ENCODE measurements at places on chromosomes 1 and 21.

DNA sequence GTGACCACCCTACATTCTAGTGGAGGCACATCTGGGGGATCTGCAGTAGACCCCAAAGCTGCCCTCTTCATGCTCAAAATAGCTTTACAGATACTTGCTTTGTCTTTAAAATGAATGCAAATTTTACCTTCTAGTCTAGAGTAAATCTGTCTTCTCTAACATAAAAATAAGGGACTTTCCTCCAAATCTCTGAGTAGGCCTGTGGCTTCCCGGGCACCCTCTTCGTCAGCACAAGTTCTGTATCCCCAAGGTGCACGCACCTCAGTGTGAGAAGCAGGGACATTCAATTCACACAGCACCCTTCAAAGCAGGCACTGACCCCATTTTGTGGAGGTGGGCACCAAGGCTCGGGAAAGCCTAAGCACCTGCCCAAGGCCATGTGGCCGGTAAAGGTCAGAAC, 19.0 kb downstream of the MEF2D start:
- no peak for DNase-seq

DNA sequence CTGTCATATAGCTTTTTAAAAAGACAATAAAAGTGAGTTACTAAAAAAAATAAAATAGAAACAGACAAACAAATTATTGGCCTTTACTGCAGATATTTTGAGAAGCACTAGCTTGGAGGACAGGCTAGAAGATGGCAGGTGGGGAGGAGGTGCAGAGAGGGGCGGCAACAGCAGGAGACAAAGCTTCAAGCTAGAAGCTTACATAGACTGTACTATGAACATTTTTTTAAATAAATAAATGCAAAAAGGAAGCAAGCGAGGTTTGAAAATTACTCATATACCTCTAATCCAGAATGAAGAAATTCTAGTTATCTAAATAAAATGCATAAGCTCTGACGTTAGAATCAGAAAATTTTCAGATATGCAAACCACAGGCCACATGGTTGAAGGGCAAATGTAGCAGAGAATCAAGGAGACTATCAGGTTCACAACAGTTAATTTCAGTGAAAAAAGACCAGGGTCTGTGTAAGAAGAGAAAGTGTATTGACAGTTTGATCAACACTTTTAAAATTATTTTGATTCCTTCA, 54.9 kb downstream of the NRIP1 start:
- DNase-seq, result no peak

DNA sequence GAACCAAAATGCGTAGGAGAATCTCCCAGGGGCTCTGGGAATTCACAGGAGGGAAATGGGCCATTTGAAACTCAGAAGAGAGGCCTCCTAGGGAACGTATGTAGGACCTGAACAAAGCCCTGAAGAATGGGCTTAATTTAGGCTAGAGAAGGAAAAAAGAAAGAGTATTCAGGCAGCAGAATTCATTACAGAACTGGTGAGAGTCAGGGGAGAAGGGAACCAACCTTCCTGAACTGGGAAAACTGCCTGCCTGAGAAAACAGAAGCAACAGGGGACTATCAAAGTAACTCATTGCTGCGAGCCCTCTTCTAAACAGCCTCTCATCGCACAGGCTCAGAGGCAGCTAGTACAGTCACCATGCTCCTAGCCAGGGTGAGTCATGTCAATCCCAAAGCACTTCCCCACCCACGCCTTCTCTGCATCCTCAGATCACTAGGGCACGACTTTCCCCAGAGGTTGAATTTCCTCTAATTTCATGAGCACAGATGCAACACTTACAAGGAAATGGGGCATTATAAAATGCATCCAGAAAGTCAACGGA, 98.1 kb downstream of the ADSS2 start:
- DNase-seq, result no peak

DNA sequence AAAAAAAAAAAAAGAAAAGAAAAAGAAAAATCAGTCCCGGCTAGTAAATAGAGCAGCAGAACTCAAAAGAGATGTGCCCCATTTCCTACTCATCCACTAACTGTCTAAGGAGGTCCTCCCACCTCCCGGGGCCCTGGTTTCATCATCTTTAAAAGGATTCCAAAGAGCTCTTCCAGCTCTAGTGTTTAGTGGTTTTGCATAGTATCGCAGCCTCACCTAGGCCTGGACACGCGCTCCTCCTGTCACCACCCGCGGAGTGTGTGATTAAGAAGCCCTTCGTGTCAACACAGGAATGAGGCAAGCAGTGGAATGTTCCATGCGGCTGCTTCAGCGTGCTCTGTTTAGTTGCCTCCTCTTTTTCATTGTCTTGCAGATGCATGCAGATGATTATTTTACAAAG, 49.0 kb downstream of the LBR start:
- no peak for DNase-seq

DNA sequence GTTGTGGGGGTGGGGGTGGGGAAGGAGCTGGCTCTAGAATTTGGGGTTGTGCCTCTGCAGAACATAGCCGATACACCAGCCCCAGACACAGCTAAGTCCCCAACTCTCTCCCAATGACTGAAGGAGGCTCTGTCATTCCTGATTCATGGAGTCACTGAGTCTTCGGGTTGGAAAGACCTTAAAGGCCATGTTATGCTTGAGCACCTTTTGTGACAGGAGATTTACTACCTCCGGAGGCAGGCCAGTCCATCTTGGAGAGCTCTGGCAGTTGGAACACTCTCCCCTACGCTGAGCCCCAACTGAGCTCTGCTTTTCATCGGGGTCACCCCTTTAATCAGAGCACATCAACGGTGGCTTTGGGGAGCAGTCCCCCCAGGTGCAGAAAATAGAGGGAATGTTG, 284.4 kb upstream of the GJB5 start:
- DNase-seq, result no peak

DNA sequence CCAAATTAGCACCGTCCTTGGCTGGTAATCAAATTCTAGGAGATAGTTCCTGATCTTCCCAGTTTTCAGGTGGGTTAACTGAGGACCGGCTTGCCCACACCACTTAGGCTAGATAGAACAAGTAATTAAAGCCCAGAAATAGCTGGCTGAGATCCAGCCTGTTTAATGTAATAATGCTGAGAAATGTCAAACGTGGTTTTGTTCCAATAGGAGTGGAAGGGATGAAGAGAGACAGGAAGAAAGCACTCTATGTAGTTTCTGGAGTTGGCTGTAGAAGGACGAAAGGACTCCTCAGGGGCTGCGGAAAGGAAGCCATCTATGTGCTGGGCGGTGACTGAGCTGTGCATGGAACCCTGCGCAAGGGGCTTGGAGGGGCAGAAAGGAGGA, 18.6 kb downstream of the NAV1 start:
- peak; percentile 26 for DNase-seq

DNA sequence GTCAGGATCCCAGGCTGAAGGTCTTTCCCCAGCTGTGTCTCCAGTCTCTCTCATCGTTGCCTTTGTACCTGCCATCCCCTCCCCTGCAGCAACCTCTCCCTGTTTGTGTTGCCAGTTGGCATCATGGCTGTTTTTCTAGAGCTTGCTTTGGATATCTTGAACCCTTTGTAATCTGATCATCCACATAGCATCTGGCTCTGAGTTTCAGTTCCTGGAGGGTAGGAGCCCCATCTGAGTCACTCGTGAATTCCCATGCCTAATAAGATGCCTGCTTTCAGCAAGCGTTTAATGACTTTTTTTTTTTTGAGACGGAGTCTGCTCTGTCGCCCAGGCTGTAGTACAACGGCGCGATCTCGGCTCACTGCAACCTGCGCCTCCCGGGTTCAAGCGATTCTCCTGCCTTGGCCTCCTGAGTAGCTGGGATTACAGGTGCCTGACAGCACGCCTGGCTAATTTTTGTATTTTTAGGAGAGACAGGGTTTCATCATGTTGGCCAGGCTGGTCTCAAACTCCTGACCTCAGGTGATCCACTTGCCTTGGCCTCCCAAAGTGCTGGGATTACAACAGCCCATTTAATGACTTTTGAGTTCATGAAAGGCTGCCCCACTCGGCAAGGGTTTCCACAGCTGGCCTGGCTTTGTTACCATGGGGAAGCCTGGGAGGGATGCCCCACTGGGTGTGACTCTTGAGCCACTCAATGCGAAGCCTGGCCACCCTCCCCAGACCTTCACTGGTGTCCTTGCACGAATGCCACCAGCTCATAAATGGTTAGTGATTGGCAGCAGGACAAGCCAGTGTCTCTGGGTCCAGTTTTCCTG, 11.9 kb downstream of the ALPL start:
- no peak for DNase-seq

DNA sequence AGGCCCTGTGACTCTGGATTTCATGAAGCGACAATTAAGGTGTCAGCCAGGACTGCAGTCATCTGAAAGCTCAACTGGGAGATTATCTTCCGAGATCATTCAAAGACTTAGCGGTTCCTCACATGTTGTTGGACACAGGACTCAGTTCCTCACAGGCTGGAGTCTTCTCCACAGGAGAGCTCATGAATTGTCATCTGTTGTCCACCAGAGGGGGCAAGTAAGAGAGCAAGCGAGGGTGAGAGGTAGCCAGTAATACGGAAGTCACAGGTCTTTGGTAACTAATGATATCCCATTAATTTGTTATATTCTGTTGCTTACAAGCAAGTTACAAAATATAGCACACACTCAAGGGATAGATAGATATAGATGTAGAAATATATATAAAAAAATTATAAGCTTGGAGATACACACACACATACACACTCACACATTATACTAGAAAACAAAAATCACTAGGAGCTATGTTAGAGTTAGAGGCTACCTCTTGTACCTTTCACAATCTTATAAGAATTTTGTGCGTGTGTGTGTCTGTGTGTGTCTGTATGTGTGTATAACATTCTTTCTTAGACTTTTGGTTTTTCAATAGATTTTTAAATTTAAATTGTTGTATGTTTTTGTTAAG, 1695.3 kb downstream of the BRINP3 start:
- no peak for DNase-seq

DNA sequence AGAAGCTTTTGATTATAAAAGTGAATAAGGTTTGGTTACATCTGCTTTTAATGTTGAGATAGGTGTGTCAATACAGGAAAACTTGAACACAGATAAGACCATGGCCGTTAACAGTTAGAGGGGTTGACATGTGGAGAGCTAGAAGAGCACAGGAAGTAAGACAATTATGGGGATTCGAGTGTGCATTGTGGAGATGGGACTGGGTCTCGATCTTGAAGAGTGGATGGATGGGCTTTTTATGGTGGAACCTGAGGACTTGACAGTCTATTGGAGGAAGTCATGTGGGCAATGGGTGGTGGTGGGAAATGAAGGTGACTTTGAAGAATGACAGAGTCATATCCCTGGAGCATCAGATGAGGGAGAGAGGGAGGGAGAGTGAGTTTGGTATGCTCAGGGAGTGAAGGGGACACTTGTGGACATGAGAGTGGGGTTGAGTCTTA, 12.1 kb downstream of the DYRK1A start:
- no peak for DNase-seq

DNA sequence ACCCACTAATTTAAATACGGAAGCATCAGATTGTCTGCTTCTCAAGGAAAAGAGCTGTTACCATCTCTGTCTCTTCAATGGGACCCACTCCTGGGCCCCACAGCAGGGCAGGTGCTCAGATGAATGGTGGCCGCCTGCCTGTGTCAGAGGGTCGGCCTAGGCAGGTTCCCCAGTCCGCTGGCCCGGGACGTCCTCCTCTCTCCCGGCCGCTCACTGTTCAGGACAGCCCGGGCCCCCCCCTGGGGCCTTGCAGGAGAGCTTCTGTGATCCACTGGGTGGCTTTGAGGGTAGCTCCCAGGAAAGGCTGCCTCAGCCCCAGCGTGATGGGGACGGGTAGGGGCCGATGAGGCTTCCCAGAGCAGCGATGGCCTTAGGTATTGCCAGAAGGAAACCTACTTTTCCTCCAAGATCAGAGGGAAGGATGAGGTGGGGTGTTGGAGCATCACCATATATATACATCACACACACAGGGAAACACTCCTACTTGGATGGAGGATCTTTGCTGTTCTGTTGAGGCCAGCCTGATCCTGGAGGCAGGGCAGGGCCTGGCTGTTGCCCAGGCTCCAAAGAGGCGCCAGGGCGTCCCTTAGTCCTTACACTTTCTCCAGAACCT, 231.3 kb downstream of the SDCCAG8 start:
- DNase-seq, result no peak

GRCh38 chr21:38264571-38264970, 7.8 kb downstream of the KCNJ15 start:
- no peak for DNase-seq

DNA sequence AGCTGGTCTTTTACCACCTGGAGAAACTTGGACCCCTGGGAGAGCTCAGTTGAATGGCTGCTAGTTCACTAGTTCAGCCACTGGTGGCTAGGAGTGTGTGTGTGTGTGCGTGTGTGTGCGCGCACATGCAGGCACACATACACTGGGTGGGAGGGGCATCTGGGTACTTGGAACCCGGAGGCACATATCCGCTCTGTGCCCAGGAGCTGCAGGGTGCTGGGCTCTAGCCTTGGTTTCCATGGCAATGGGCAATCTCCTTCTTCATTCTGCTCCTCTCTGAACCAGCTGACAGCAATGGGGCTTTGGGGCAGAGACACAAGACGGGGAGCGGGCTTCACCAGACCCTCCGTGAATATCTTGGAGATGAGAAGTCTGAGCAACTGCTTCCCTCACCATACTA, 87.1 kb upstream of the DISP3 start:
- DNase-seq, result no peak

DNA sequence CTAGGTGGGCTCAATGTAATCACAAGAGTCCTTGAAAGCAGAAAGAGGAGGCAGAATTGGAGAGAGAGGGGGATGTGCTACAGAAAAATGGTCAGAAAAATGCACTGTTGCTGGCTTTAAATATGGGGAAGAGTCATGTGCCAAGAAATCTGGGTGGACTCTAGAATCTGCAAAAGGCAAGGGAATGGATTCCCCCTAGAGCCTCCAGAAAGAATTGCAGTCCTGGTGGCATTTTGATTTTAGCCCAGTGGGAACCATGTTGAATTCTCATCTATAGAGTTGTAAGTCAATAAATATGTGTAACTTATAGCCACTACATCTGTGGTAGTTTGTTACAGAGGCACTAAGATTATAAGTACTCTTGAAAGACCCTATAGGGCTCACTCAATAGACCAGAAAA, 210.3 kb downstream of the ASTN1 start:
- DNase-seq, result no peak

DNA sequence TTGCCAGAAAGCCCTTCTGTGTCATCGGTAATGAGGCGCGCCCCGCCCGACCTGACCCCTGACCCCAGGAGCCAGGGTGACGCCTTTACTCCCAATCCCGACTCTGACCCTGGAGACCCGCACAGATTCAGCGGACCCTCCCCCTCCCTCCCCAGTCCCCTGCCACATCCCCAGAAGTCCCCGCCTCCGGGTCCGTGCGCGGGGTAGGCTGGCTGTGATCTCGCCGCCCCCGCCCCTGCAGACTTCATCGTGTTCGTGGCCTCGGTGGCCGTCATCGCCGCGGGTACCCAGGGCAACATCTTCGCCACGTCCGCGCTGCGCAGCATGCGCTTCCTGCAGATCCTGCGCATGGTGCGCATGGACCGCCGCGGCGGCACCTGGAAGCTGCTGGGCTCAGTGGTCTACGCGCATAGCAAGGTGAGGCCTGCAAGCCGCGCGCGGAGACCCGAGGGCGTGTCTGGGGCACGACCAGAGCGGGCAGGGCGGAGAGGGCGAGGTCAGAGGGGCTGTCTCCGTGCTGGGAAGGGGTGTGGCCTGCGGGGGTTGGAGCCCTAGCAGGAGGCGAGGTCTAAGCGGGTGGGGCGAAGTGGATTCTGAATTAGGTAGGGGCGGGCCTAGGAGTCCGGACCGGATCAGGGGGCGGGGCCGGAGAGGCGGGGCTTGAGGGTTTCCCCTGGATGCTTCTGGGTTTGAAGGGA, 34.8 kb downstream of the KCNQ4 start:
- DNase-seq, result no peak

All from NCI-H1105 (cell line).